ENCODE measurements at places on chromosomes 1 and 21.

DNA sequence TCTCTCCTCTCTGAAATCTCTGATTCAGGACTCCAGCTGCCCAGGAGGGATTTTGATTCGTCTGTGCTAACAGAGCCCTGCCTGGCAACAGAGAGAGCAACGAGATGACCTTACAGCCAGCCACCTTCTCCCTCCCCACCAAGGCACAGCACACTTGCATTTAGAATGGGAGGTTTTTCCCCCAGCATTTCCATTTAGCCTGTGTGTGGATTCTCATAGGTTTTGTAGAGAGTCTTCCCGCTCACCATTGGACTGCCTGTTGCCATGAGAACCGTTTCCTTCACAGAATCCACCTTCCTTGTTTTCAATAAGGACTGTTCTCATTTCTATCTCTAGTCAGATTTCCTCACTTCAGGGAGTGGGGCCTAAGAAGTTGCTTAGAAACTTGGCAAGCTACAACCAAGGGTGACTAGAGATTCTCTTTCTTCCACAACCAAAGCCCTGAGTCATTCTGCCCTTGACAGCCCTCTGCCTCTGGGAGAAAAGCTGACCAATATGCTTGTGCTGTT lies 5.8 kb upstream of the IKBKE start:
- DNase-seq = no peak

- DNase-seq = no peak
These were observed 524 bp downstream of the COPA start for GRCh38 chr1:160342526-160342925.

GRCh38 chr1:221884821-221885220 lies 142.9 kb upstream of the DUSP10 start:
- DNase-seq = no peak

DNA sequence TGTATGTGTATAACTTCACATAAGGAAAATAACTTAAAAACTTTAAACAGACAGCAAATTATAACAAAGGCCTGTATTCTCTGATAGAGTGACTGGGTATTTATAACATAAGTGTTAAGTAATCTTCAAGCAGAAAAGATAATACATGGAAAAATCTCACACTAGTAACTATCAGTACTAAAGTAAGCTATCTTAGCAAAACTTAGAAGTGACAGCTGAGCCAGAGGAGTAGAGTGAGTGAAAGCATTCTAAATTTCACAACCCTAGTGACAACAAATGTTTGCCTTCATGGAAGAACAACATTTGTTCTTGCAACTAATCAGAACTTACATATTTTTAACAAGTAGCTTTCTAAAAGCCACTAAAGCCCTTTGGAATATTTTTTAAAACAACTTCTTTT lies 74.5 kb upstream of the B3GALT2 start:
- no peak for DNase-seq

- DNase-seq = no peak
These were observed 143.5 kb downstream of the PEX14 start for GRCh38 chr1:10617931-10618885.

GRCh38 chr1:235883261-235883927 lies 16.7 kb upstream of the LYST start:
- DNase-seq = no peak

DNA sequence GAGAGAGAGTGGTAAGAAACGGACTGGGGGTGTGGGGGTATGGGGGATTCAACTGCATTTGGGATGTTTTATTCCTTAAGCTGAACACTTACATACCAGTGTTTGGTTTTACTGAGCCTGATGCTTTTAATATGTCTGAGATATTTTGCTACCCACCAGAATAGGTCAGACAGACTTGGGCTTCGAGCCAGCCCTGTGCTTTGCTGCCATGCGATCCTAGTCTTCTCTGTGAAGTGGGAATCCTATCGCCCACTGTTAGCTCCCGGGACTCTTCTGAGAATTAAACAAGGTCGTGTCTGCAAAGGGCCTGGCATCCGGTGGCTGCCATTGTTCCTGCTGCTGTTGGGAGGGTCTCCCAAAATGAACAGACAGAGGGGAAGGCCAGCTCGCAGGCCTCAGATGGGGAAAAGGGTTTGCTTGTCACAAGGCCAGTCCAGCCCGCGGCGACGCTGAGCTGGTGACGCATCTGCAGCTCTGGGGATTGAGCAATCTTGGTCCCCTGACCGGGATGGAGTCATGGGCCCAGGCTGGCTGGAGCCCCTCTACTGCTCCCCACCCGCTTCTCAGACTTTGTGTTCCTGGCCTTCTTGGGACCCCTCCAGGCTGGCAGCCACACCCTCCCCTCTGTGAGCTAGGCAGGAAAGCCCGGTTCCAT lies 26.9 kb upstream of the ECE1 start:
- no peak for DNase-seq

GRCh38 chr1:198968866-198969265 lies 330.0 kb downstream of the PTPRC start:
- DNase-seq = no peak

GRCh38 chr21:35381743-35382310 lies 332.7 kb upstream of the RUNX1 start:
- DNase-seq = no peak

DNA sequence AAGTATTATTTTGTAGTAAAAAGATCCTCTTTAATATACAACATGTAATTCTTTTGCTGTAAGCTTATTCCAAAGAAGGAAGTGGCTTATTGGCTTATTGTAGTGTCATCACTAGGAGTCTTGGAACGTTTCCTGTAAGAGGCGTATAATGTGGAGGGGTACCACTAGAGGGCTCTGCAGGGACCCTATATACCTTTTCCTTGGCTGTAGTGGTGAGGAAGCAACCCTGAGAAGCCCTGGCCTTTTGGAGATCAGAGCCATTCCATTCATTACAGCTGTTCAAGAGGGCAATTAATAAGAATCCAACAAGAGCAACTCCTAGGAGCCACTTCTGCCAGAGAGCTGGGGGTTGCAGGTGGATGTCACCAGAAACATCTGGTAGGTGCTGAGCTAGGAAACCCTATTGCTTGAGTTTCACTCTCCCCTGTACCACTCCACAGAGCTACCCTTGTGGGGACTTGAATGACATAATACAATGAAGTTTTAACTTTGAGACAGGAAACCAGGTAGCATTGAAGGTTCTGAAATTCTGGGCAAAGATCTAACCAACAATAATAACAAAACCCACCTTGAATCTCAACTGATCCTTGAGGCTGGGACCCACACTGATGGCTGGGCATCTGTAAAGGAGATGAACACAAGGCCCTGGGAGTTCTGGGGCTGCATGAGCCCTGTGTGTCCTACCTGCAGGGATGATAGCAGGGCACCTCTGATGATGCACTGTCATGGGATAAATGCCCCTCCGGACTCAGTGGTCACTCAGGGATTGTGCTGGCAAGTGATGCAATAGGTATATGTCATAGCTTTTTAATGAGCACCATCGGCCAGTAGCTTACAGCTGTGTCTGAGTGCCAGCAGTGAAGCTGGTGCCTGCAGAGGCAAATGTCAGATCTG lies 160.2 kb upstream of the COA6 start:
- DNase-seq = no peak

- no peak for DNase-seq
These were observed 670 bp downstream of the ST3GAL3 start for GRCh38 chr1:43708002-43708410.

DNA sequence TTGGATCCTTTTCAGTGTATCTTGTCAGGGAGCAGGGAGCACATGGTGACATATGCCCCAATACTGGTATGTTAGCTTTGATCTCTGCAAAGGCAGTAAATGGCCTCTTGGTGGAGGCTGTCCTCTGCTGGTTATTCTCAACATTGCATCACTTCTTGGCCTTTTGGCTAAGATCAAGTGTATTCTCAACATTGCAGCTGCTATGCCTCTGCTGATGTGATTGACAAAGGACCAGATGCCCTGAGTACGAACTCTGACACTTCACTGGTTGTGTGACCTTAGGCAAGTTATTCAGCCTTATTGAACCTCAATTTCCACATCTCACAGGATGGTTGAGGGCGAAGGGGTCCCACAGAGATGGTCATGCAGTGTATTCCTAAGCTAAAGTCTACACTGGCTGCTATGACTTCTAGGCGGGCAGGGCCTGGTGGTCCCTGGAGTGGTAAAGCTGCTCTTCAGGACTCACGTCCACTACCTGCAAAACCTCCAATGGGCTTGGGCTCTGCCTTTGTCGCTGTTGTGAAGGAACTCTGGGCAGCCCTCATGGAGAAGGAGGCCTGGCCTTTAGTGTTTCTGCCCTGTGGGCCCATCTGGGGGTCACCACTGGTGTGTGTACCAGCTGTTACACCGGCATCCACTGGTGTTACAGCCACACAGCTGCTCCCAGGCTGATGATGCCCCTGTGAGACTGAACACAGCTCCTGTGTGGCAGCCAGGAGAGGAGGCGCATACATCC lies 64.8 kb downstream of the DNTTIP2 start:
- peak; percentile 82 for DNase-seq

DNA sequence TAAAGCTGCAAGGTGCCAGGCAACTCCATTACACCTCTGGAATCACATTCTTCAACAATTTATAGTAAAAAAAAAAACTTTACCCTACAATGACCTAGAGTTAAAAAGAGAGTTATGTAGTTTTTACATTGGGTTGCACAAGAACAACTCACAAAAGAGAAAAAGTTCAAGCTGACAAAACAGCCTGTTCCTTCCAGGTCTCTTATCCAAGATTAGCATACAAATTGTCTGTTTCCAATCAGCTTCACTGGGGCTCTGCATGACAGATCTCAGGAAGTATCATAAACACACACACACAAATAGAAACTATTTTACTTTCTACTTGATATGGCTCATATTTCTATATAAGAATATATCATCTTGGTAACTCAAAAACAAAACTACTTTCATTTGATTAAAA lies 154.6 kb downstream of the PCNX2 start:
- no peak for DNase-seq

- DNase-seq = no peak
These were observed 725 bp downstream of the RTCA start for GRCh38 chr1:100266741-100267140.

DNA sequence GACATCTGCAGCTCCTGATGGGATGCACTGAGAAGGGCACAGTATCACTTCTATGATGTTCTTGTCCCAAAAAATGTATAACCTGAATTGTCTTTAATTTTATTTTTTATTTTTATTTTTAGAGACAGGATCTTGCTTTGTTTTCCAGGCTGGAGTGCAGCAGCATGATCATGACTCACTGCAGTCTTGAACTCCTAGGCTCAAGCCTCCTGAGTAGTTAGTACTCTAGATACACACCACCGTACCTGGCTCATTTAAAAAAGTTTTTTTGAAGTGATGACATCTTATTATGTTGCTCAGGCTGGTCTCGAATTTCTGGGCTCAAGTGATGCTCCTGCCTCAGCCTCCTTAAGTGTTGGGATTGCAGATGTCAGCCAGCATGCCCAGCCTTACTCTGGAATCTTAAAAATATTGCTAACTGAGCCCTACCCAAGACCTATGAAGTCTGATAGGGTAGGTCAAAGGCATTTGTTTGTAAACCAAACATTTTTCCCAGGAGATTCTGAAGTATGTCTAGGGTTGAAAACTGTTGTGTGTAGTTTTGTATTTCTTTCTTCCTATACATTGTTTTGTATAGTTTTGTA lies 68.9 kb downstream of the ATF6 start:
- DNase-seq = no peak

DNA sequence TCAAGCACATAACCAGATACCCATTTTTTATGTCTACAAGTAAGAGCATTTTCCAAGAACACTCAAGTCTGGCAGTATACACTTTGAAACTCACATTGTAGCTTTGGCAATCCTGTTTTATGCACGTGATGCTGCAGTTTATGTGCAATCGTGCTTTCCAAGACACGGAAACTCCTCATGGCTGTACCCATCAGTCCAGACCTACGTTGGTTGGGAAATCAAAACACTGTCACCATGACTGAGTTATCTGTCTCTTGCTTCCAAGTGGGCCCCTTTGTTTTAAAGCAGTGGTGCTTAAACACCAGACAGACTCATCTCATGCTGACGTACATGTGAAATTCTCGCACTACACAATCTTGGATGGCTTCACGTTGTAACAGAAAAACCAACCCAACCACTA lies 192.8 kb downstream of the LTN1 start:
- no peak for DNase-seq

DNA sequence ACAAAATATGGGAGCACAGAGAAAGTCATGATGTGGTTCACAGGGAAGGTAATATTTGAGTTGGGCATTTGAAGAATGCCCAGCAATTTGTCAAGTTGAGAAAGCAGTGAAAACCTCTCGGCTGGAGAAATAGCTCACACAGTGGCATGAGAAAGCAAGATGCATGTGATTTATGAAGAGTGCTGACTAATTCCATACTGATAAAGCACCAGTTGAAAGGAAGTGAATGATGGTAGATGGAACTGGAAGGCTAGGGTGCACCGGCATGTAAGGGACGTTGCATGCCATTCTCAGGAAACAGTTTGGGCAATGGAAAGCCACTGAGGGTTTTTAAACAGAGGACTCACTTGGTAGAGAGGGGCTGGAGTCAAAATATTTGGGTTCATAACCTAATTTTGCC lies 53.5 kb upstream of the MTF2 start:
- no peak for DNase-seq

DNA sequence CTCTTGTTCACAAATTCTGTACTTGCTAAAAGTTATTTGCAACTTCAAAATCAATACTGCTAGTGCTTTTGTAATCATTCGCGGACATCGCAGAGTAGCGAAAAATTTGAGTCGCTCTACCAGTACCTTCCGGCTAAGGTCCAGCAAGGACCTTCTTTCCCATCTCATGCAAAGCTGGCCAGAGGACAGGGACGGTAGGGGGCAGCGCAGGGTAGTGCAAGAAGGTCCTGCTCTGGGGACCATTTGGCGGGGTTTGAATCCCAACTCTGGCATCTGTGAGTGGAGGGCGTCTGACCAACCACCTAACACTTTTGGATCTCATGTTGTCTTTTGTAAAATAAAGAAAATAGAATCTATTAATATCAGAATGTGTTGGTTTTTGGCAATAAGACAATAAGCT lies 258.3 kb downstream of the SPATA17 start:
- no peak for DNase-seq

- DNase-seq = no peak
These were observed 148.0 kb downstream of the TSEN15 start for GRCh38 chr1:184199438-184200085.

GRCh38 chr1:24699628-24700027 lies 45.6 kb upstream of the CLIC4 start:
- no peak for DNase-seq

- no peak for DNase-seq
These were observed 111.6 kb downstream of the ACTL8 start for GRCh38 chr1:17866740-17867029.

DNA sequence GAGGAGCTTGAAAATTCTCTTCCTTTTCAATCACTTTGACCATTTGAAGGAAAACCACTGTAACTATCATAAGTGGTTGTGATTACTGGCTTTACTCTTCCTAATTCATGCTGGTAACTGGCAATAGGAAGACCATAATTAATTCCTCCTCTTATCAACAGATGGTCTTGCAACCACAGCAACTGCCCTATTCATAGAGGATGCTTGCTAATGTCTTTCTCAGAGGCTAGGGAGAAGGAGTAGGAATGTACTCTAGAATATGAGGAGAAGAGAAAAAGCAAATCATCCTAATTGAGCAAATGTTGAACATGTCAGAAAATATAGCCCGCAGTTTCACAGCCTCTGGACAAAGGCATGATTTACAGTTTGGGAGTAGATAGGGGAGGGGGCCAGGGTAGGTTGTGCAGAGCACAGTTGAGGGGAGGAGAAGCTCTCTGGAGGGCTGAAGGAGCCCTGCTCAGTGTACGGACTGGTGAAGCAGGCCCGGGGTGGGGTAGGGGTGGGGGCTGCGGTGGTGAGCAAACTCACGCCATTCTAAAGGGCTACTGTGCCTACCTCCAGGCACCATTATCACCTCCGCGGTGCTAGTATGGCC lies 192.9 kb downstream of the PCP4 start:
- DNase-seq = no peak
